ENCODE measurements at places on chromosomes 7 and 10.

DNA sequence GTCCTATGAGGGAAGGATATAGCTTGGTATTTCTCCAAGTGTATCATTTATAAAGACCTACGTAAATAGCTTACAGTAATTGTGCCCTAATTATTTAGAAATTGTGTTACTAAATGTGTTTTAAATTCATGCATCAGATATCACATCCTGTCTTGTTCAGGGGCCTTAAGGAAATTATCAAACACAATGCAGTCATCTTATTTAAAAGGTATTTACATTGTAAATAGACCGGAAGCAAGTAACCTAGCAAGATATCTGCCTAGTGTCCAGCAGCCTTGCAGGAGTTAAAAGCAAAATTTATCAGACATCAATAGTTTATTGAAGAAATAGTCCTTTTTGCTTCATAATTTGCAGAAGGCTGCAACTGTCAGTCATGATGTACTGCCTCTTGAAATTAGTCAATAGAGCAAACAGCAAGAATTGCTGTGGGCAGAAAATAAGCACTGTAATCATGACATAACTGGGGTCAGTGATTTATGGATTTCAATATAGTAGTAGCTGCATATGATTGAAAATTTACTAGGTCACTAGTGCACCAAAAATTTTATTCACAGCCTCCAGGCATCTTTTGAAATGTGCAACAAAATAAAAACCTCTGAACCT lies 23.1 kb downstream of the GLRX3 start:
- no peak for DNase-seq

- no peak for DNase-seq
Observed at GRCh38 chr7:24036033-24036412, 248.0 kb upstream of the NPY start.

DNA sequence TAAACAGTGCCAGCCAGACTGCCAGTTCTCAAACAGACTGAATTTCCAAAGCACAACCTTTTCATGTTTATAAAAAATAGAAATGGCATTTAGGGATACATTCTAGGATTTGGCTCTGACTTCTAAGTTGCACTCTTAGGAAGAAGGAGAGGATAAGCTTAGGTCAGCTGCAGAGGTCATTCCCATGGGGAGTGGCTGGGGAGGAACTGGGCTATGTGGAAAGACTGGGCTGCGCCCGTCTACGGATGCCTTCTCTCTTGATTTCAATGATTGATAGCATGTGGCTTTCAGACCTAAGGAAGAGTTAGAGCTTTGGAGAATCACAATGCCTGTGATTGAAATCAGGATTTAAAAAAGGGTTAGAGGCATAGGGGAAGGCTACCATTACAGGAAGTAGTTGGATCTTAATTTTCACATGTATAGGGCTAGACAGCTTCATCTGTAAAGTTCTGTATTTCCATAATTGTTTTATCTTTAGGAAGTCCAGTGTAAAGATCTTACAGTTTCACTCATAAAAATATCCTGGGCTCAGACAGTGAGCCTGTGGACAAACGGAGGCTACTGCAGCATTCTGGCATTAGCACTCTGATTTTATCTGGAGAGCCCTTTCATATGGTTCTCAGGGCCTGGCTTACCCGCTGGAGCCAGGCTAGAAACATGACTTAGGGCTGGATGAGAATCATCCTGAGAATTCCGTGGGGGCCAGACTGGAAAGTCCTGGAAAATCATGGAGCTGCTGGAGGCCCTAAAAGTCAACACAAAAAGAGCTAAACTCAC lies 29.5 kb downstream of the NUDT5 start:
- no peak for DNase-seq

DNA sequence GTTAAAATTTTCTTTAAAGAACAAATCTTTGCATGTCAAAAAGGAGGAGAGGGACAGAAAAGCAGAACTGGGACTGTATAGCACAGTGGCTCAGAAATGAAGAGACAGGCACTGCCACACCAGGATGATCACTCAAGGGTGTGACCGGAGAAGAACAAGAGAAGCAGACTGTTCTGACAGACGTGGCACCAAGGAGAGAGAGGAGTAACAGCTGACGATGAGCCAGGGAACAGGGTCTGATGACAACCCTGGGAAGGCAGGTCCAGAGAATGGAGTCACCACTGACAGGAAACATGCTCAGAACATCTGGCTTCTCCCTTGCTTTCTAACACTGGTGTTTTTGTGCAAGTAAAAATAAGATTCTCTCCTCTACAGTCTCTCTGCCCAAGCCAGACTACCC lies 14.6 kb upstream of the VAX1 start:
- DNase-seq = no peak
